ENCODE measurements at places on chromosomes 1 and 21.
A peak's percentile ranks its signal among the peaks of the same experiment; 100 is the strongest.

GRCh38 chr1:64594446-64594845 lies 124.5 kb downstream of the CACHD1 start:
- DNase-seq, result no peak

DNA sequence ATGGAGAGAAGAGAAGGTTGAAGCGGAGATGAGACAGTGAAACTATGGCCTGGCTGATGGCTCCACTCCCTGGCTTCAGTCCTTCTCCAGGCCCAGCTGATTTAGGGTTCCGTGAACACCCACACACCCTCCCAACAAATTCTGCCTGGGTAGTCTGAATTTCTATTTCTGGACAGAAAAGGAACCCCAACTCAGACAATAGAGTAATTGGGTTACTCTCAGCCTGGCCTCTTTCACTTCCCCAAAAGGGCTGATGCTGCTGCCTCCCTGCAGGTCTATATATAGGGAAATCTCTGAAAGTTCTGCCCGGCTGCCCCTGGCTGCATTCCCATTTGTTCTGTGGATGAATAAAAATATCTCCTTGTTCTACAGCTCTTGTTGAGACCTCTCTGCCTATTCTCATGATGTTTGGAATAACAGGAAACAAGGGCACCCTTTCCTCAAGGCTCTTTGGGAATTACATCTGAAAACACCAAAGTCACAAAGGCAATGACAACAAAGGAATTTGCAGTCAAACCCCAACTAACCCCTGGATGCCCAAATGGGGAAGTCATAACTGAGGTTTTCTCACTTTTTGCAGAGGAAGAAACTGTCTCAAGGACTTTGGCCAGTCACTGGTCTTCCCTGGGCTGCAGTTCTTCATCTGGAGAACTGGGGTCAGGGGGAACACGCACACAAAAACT lies 11.4 kb upstream of the ZSCAN20 start:
- DNase-seq, result no peak

DNA sequence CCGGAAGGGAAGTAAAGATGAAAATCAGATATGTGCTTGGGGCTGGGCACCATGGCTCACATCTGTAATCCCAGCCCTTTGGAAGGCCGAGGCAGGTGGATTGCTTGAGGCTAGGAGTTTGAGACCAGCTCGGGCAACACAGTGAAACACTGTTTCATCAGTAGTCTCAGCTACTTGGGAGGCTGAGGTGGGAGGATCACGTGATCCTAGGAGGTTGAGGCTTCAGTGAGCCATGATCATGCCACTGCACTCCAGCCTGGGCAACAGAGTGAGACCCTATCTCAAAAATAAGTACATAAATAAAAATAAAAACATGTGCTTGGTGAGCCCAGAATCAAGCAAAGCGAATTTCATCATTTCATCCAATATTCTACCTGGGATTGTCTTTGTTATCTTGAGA lies 23.3 kb upstream of the PCP4 start:
- no peak for DNase-seq

- no peak for DNase-seq
These were observed 243.6 kb downstream of the TNR start for GRCh38 chr1:175499595-175500382.

- peak; percentile 58 for DNase-seq
These were observed at the start of gene PM20D1 for GRCh38 chr1:205849619-205850355. PM20D1 (minus strand) TSS chr1:205850132; CDS start chr1:205850072, 60 bp downstream.

DNA sequence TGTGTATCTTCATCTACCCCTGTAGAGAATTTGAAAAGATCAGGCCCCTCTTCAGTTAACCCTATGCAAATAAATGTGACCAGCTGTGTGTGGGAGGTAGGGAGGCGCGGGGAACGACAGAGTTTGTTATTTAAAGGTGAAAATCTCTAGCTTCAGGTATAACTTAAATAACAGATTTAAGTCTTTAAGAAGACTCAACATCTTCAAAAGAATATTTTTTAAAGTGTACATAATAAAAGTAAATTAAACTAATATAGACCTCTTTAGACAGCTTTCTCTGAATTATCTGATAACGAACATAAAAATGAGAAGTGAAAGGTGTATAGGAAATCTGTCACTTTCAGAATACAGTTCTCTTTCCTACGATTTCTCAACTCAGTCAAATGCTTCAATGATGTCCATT lies 16.0 kb downstream of the ANGPTL3 start:
- no peak for DNase-seq

- DNase-seq, result peak; percentile 46
These were observed 2.9 kb downstream of the KRTAP10-7 start for GRCh38 chr21:44603109-44603875.

DNA sequence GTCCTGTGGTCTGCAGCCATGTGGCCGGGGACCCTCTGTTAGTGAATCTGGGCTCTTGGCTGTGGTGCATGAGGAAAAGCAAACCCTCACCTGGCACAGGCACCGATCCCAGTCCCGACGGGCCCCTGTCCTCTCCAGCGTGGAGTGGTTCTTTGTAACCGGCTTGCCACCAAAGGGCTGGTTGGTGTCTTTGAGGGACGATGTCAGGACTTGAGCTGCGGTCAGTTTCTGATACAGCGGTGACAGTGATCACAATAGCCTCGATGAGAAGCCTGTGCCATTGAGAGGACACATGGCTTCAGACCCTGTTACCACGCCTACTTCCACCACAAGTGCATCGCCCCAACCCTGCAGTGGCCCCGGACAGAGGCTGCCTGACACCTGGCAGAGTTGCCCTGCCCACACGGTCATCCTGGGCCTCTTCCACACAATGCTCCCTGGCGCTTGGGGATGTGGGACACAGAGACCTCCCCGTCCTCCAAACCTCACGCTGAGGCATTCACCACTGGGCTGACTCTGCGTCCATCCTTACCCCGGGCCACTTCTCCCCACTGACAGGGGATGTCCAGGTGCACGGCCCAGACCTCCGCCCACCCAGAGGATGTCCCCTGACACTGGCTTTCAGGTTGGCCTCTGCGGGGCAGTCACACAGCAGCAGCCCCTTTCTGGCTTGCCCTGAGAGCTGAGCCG lies 18.8 kb upstream of the ACTRT2 start:
- no peak for DNase-seq

DNA sequence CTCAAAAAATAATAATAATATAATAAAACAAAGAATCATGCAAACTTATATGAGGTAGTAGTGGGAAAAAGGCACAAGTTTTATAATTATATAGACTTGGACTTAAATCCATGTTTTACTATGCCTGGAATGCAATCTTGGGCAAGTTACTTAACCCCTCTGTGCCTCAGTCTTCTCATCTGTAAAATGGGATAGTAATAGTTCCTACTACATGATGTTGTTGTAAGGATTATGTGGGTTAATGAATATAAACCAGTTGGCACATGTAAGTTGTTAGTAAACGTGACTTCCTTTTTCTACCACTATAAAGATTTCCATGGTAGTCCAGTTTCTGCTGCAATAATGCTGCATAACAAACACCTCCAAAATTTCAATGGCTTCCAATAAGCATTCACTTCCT lies 10.8 kb upstream of the KIF14 start:
- DNase-seq, result no peak

DNA sequence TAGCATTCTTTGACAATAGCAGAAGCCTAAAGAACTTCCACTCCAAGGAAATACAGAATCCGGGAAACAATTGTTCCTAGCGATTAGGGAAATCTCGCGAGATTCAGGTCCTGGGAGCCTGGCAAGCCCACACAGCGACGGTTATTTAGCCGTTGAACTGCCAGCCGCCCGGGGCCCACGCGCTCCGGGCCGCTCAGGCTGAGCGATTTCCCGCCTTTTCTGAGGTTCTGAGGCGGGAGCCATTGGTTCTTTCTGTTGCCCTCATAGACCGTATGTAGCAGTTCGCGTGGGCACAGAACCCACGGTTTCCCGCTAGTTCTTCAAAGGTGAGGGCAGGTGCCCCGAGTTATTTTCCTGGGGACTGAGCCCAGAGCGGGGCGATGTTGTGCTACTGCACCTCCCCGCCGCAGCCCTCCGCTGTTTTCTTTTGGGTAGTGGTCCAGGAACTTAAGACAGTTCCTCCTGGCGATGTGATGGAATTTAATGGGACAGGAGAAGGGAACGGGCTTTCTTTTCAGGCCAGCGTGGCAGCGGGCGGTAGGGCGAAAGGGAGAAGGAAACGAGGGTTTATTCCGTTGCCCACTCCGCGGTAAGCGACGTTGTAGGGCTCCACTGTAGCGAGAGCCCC lies at the start of gene SYCP1:
Gene SYCP1 (plus strand): TSS at position 171 of the 628 bp plus-strand sequence. CDS start 602 bp downstream, outside the sequence.
- peak; percentile 50 for DNase-seq

DNA sequence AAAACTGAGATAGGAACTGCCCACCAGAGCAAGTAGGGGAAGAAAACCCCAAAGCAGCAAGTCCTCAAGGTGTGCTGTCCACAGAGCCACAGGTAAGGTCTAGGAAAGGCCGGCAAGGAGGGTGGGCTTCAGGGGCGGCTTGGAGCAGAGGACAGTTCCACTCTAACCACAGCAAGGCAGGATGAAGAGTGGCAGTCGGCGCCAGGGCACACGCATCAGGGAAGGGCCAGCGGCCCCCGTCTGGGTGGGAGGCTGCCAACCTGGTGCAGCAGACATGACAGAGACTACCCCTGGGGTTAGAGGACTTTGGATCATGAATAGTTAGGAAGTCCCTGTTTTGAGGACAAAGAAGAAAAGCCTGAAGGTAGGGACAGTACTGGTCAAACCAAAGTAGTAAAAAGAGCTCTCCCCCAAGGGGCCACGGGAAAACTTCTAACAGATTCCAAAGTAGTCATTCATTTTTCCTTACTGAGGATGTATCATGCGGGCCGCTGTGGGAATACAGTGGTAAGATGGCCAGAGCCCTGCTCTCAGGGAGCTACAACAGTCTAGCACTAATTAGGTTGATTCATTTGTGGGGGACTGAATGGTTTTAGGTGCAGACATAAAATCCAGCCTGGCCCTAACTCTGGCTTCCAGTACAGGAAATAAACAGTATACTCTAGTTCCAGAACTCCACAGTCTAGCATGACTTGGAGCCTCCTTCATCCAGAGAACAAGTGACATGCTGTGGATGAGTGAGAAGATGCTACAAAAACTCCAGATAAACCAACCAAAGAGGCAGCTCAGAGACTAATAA lies 3.5 kb upstream of the RAP1GAP start:
- no peak for DNase-seq

DNA sequence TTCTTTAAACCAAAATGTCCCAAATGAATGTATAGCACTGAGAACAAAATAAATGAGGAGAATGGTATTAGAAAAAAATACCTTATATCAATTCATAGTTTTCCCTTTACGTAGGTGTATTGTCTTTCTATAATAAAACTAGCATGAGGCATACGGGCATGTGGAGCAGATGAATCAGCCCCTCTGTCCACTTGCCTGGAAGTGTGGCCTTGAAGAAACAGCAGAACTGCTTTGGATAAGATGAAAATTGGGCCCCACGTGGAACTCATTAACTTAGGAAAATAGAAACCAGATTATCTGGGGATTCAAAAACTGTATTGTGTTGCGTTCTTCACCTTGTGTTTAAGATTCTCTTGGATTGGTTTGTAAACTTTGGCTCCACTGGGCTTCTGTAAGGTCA lies 356.8 kb upstream of the B3GALT2 start:
- no peak for DNase-seq

- no peak for DNase-seq
These were observed 44.0 kb downstream of the ATP6V1G3 start for GRCh38 chr1:198496216-198497143.

GRCh38 chr1:2529784-2530512 lies at the start of gene HES5:
HES5 (minus strand) TSS chr1:2530263; CDS start chr1:2530164, 99 bp downstream.
- DNase-seq, result peak; percentile 86

GRCh38 chr1:47207803-47208373 lies 18.1 kb upstream of the PDZK1IP1 start:
- DNase-seq, result no peak

DNA sequence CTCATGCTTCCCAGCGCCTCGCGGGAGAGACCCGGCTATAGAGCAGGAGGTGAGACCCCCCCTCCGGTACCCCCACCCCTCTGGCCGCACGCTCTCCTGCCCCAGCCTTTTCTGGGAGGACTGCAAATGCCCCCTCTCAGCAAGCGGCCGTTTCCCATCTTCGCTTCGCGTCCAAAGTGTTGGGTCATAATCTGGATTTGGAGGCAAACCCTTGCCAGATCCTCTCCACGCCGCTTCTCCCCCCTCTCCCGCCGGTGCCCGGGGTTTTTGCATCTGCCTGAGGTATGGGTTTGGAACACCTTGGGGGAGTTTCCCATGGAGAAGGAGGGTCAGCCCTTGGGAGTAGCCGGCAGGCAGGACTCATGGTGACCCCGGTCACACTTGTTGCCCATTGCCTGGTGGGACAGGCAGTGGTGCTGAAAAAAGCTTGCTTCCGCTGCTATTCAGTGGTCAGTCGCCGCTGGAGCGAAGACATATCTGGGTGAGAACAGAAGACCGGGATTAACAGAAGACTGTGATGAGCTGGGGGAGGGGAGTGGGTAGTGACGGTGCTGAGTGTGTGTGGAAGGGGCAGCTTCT lies 935 bp downstream of the KCNK2 start:
- DNase-seq, result peak; percentile 78

GRCh38 chr1:184486761-184487445 lies 100.1 kb downstream of the C1orf21 start:
- DNase-seq, result peak; percentile 71

- peak; percentile 98 for DNase-seq
These were observed 36.4 kb downstream of the ZNF697 start for GRCh38 chr1:119611701-119612113.

DNA sequence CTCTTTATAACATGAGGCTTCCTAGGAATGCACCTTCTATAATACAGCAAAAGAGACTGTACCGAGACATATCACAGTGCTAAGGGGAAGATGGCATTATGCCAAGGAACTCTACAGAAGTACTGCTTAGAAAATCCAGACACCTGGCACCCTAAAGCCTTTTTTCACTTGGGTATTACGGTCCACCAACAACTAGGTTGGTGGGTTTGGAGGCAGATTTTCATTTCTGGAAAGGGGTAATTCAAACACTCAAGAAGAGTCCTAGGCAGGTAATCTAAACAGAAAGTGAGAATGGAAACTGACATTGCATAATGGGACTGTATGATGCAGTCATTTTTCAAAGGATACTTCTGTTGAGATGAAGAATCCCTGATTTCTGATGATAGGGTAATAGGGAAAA lies 19.6 kb downstream of the SCMH1 start:
- DNase-seq, result no peak

DNA sequence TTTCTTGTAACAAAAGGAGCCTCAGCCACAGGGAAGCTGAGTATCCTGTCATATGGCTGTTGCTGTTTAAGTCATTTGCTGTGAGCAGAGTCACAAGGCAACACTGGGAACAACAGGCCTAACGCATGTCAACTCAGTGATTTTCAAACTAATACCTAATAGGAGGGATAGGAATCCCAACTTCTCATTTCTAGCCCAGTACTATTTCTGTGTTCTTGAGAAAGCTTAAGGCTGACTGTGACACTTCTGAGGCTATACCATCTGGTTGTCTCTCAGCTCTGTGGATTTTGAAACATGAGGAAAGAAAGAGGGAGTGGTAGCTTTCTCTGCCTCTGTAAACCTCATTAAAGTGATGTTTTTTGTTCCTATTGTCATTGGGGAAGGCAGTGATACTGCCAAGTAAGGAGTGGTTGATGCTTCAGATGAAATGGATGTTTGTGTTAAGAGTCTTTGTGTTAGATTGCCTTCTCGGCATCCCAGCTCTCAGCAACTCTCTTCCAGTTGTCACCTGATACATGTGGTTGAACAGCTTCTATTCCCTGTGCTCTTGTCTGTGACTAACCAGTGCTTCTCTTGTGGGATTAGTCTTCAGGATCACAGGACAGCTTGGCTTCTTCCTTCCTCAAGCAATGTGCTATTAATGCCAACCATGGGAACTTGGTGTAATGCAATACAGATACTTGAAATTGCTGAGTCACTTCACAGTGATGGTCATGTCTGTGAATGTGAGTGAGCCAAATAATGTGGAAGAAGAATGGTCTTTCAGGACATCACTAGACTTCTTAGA lies 166.8 kb upstream of the IVNS1ABP start:
- DNase-seq, result no peak

- no peak for DNase-seq
These were observed 77.9 kb upstream of the DPT start for GRCh38 chr1:168806952-168807351.

All from endodermal cell (in vitro differentiated cells).